Endodermal cell (in vitro differentiated cells): ENCODE measurements at places on chromosomes 11 and 22. TPM values are rescaled to one million over a fixed set of nuclear protein-coding genes. Genes with fewer than 3 reads are reported as not detected.
A peak's percentile ranks its signal among the peaks of the same experiment; 100 is the strongest.

The ALDH3B1 gene
- 0.07 TPM in 1 of 2 replicates, not detected in the other for total RNA-seq

DNA sequence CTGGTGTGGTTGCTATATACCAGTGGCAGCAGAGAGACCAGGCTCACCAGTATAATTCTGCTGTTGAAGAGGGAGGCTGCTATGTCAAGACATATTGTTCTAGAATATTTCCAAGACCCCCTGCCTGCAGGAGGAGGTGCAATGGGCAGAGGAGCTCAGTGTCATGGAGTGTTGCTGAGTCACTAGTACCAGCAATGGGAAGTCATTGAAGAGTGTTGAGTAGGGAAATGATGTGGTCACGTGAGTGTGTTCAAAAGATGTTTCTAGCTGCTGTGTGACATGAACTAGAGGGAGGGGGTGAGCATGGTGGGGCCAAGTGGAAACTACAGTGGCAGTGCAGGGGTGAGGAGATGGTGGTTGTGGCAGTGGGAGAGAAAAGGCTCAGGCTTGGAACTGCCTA, 76.3 kb upstream of the BIRC3 start:
- H3K27me3 ChIP-seq, result no peaks in the 10 kb centered on the region
- no peaks in the 10 kb centered on the region for H3K4me1 ChIP-seq
- no peak overlapping the region for H3K27ac ChIP-seq
- H3K36me3 ChIP-seq, result no peaks in the 10 kb centered on the region

GRCh38 chr11:121643479-121644186, 190.9 kb upstream of the SORL1-AS1 start:
- DNase-seq, result peak; percentile 77
- H3K36me3 ChIP-seq, result no peaks in the 10 kb centered on the region
- H3K4me3 ChIP-seq, result peak overlapping the region; percentile 71
- H3K4me1 ChIP-seq, result peaks cover 5% of the 10 kb centered on the region
- H3K27me3 ChIP-seq, result no peaks in the 10 kb centered on the region
- H3K27ac ChIP-seq, result no peak overlapping the region

DNA sequence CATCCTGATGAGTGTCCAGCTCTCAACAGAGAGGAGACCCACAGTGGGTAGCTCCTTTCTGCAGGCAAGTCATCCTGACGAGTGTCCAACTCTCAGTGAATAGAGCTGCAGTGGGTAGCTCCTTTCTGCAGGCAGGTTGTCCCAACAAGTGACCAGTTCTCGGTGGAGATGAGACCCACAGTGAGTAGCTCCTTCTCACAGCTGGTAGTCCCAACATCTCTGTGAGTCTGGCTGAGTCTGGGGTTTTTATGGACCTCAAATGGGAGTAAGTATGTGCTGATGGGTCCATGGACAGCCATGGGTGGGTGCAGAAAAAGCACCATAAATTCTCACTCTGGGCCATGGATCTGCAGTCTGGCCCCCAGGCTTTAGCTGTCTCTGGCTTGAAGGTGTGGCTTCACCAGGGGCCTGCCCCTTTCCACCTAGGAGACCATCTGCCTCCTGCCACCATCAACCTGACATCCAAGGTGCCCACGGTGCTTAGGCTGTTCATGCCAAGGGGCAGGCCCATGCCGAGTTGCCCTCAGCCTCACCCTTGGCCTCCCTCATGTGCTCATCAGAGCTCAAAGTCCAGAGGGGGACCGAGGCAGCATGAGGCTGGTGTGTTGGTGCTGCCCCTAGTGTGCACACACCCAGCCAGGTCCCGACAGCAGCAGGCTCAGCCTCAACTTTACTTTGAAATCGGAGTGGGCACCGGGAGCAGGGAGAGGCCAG, 15.3 kb downstream of the NPAT start:
- H3K27ac ChIP-seq, result no peak overlapping the region
- H3K4me1 ChIP-seq, result no peaks in the 10 kb centered on the region
- H3K27me3 ChIP-seq, result no peaks in the 10 kb centered on the region
- peaks cover 94% of the 10 kb centered on the region for H3K36me3 ChIP-seq

DNA sequence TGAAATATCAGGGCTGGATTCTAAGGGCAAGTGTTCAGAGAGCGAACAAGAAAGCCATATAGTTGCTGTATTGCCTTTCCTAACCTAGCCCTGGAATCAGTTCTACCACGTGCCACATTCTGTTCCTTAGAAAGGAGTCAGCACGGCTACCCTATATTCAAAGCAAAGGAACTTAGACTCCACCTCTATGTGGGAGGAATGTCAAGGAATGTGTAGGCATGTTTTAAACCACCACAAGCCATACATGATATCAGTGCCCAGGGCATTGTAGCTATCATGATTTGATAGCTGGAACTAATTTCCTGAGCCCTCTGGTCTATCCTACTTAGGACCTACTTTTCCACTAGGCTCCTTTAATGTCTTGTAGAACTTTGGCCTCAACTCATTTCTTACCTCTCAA, 2.5 kb upstream of the EIF4ENIF1 start:
- DNase-seq, result no peak
- no peak overlapping the region for H3K4me3 ChIP-seq
- no peaks in the 10 kb centered on the region for H3K4me1 ChIP-seq
- peaks cover 28% of the 10 kb centered on the region for H3K27me3 ChIP-seq
- peaks cover 13% of the 10 kb centered on the region for H3K36me3 ChIP-seq
- no peak overlapping the region for H3K27ac ChIP-seq

The TTC36 gene
- 0.46 to 0.61 TPM (median 0.56 TPM) in 3 replicates for total RNA-seq

DNA sequence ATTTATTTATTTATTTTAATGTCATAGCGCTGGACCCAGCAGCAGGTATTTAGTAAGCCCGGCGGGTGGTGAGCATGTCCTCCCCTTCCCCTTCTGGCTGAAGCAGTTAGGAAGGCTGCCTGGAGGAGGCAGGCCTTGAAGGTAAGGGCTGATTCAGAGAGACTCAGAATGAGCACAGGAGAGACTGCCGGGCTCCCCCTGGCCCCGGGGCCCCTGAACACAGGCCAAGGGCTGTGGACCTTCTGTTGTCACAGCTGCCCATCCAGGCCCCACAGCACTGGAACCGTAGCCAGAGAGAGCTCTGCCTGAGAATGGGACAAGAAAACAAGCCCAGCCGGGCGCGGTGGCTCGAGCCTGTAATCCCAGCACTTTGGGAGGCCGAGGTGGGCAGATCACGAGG, 52.8 kb downstream of the KCNJ4 start:
- peak; percentile 59 for DNase-seq
- no peak overlapping the region for H3K4me3 ChIP-seq
- H3K27ac ChIP-seq, result no peak overlapping the region

- H3K4me1 ChIP-seq, result no peaks in the 10 kb centered on the region
- H3K27ac ChIP-seq, result no peak overlapping the region
- H3K27me3 ChIP-seq, result no peaks in the 10 kb centered on the region
Measured at GRCh38 chr22:41429232-41429950, 17.2 kb downstream of the TOB2 start.

DNA sequence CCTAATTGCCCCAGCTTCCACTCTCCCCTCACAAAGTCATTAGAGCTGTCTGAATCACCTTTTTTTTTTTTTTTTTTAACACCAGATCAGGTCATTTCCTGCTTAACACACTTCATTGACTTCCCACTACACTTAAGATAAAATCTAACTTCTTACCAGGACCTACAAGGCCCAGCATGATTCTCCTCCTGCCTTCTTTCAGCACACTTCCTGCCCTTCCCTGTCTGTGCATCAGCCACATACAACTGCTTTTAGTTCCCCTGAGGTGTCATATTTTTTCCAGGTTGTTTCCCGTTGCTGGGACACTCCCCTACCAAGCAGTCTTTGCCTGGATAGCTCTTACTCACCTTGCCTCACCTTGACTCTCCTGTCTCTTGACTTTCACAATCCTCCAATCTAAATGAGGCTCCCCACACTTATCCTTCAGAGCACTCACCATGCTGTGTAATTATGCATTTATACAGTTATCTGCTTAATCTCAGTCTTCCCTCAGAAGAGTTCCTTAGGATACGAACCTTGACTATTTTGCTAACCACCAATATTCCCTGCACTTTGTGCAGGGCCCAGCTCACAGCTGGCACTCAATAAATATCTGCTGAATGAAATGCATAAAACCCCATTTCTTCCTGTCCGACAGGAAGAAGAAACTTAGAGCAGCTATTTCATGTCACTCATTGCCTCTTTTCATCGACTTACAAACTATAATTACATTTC, 96.6 kb upstream of the AKIP1 start:
- no peak overlapping the region for H3K4me3 ChIP-seq
- peaks cover 2% of the 10 kb centered on the region for H3K36me3 ChIP-seq
- DNase-seq, result peak; percentile 63
- no peak overlapping the region for H3K27ac ChIP-seq
- no peaks in the 10 kb centered on the region for H3K27me3 ChIP-seq

DNA sequence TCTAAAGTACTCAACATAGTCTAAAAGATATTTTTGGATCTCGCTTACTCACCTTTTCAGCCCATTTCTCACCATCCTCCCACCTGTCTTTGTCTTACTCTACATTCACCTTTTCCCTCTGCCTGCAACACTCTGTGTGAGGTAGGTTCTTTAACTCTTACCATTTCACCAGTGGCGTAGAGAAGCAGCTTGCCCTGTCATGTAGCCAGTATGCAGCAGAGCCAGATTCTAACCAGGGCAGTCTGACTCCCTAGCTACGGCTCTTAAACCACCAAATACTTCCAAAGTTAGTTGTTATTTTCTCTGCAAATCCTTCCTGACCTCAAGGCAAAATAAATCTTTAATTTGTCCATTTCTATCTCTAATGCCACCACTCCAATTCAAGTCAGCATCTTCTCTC, 7.5 kb downstream of the ALG8 start:
- peaks cover 21% of the 10 kb centered on the region for H3K36me3 ChIP-seq
- DNase-seq, result no peak
- no peak overlapping the region for H3K4me3 ChIP-seq
- H3K27me3 ChIP-seq, result no peaks in the 10 kb centered on the region
- H3K27ac ChIP-seq, result no peak overlapping the region

The OR2AG1 gene
- total RNA-seq, result not detected in 2 replicates

- H3K36me3 ChIP-seq, result no peaks in the 10 kb centered on the region
- no peak overlapping the region for H3K27ac ChIP-seq
- H3K27me3 ChIP-seq, result no peaks in the 10 kb centered on the region
- no peak for DNase-seq
- H3K4me3 ChIP-seq, result no peak overlapping the region
Measured at GRCh38 chr11:69447786-69448185, 33.7 kb upstream of the LINC01488 start.

DNA sequence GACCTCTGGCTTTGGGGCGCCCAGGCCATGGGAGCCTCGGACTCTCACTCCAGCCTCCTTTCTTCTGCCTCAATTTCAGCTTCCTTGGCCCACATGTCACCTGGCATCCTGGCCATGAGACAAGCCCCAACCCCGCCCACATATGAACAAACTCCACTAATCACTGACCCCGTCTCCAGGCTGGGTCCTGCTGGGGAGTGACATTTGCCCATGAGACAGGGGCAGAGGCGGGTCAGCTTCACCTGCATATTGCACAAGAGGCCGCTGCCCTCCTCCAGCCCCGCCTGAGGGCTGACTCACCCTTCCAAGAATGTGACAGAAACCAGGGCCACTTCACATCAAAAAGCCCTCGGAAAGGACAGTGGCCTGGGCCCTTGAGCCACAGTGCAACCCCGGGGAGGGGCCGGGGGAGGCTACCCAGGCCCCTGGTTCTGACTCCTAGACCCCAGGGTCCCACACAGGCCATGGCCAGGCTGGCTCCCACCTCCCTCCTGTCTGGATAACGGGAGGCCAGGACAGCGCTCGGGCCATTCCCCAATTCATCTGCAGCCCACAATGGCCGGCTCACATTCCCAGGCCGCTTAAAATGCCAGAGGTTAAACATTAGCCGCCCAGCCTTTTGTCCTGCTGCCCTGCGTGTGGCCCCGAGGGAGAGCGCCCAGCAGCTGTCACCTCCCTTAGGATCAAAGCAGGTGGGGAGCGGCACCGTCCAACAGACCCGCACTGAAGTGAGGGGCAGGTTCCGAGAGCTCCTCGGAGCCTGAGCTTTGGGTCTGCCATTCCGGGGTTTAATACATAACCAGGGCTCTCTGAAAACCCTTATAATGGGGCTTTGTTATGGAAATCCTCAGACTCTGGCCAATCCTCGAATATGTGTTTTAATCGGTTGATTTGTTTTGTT, 42.3 kb downstream of the TRMU start:
- no peaks in the 10 kb centered on the region for H3K27me3 ChIP-seq
- peak overlapping the region; percentile 81 for H3K27ac ChIP-seq
- peaks cover 22% of the 10 kb centered on the region for H3K36me3 ChIP-seq
- no peak overlapping the region for H3K4me3 ChIP-seq
- peaks cover 12% of the 10 kb centered on the region for H3K4me1 ChIP-seq
- DNase-seq, result peak; percentile 95

DNA sequence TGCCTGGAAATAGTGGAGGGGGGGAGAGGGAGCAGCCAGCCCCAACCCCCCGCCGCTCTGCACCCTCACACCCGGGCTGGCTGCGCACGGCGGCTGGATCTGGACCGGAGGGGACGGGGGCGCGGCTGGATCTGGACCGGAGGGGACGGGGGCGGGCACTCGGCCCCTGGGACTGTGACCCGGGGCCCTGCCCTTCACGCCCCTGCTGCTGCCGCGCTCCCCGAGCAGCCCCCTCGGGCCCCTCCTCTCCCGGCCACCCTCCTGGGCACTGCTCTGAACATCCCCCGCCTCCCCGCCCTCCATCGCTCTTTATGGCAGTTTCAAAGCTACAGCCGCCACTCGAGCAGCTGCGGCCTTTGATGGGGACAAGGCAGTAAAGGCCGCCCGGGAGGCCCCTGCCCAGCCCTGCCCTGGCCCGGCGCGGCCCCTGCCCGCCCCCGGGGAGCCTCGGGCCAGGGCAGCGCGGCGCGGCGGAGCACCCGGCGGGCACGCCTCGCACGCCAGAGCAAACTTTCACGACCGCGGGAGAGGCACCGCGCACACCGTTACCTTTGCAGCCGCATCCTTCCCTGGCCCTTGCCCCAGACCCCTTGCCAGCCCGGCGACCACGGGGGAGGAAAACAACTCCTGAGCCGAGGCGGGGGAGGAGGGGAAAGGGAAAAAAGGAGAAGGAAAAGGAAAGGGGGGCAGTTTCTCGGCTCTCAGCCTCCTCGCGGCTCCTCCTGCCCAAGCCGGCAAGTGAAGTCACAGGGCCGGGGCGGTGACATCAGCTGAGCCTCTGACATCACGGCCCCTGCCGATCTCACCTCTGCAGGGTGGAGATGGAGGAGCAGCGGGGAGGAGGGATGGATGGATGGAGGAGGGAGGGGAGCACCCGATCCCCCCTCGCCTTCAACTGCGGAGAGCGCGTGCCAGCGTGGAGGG, 13.1 kb upstream of the TCF20 start:
- H3K27ac ChIP-seq, result peak overlapping the region; percentile 92
- peaks cover 11% of the 10 kb centered on the region for H3K27me3 ChIP-seq
- H3K36me3 ChIP-seq, result no peaks in the 10 kb centered on the region
- peak; percentile 75 for DNase-seq
- no peak overlapping the region for H3K4me3 ChIP-seq
- H3K4me1 ChIP-seq, result peaks cover 4% of the 10 kb centered on the region

DNA sequence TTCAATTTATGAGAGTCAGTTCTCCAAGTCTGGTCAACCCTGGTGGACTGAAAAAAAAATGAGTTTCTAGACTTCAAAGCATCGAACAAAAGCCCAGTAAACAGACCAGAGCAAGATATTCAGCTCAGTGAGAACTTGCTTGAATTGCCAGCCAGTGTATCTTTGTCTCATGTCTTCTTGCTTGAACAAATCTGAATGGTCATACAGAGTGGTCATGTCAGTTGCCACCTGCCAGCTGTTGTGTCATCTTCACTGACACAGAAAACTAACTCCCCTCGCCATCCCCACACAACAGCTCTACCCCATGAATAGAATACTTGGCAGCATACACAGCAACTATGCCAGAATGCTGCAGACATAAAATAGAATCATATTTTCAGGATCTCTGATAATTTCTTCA, 27.5 kb upstream of the CALCB start:
- DNase-seq, result no peak
- H3K27ac ChIP-seq, result no peak overlapping the region
- no peaks in the 10 kb centered on the region for H3K36me3 ChIP-seq
- H3K4me1 ChIP-seq, result no peaks in the 10 kb centered on the region
- H3K4me3 ChIP-seq, result no peak overlapping the region
